IPS DF 6.9 (cell line): ENCODE measurements at places on chromosomes 7 and 10.
A peak's percentile ranks its signal among the peaks of the same experiment; 100 is the strongest.

GRCh38 chr10:113530476-113530875 lies 22.4 kb upstream of the HABP2 start:
- H3K27me3 ChIP-seq, result 0 out of 2 replicates have a peak, but pooled peaks cover 3% of the 10 kb centered on the region
- no peak for DNase-seq
- H3K4me1 ChIP-seq, result no peaks in the 10 kb centered on the region
- H3K36me3 ChIP-seq, result no peaks in the 10 kb centered on the region
- H3K27ac ChIP-seq, result no peak overlapping the region

GRCh38 chr10:96511044-96511945 lies 2.4 kb downstream of the TLL2 start:
- no peak overlapping the region for H3K27ac ChIP-seq
- no peak overlapping the region for H3K4me3 ChIP-seq
- peak; percentile 76 for DNase-seq

DNA sequence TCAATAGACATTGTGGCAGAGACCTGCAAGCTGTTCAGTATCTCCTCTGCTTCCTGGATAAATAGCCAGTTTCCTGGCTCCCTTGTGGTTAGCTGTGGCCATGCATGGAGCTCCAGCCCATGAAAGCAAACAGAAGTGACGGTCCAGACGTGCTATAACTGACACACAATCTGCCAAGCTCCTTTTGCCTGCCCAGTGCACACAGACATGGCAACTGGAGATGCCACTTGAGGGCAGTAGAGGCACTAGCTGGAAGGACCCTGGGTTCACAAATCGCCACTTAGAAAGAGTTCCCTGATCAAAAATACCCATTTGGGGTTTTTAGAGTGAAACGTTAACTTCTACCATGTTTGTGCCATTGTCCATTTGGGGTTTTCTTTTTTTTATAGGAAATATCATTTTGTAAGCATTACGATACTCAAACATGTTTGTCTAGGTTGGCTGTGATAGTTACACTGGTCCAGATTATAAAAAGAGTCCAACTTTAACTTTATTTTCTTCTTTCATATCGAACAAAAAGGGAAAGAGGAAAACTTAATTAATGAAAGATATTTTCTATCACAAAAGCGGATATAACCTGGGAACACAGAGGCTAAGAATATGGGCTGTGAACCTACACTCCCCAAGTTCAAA lies 31.3 kb downstream of the KIN start:
- H3K4me1 ChIP-seq, result no peaks in the 10 kb centered on the region
- H3K27ac ChIP-seq, result no peak overlapping the region
- peaks cover 7% of the 10 kb centered on the region; the same call in 1 of the 2 replicates for H3K36me3 ChIP-seq
- no peak for DNase-seq

GRCh38 chr7:40644454-40645188 lies 509.8 kb downstream of the SUGCT start:
- H3K36me3 ChIP-seq, result no peaks in the 10 kb centered on the region
- no peak for DNase-seq
- no peaks in the 10 kb centered on the region for H3K4me1 ChIP-seq
- no peak overlapping the region for H3K27ac ChIP-seq

- H3K4me3 ChIP-seq, result peak overlapping the region; percentile 5; the same call in 1 of the 2 replicates
- no peak overlapping the region for H3K27ac ChIP-seq
- H3K4me1 ChIP-seq, result peaks cover 3% of the 10 kb centered on the region; the same call in 1 of the 2 replicates
- no peak for DNase-seq
- no peaks in the 10 kb centered on the region for H3K27me3 ChIP-seq
Observed at GRCh38 chr7:129950933-129951225, 1.9 kb downstream of the UBE2H start.

DNA sequence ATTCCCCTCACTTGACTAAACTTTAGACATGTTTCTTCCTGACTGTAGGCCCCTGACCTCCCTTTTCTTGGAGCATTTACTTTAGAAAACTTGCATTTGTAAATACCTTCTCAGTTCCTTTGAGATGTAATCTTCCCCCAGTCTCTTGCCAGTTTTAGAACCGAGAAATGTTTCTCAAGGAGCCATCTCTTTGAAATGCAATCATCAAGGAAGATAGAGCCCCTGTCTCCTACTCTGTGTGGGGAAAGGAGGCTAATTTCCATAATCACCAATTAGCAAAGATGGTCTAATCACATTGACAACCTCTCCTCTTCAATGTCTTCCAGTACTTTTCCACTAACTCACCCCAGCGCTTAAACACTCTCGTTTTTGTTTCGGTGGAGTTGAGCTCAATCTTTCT lies 70.0 kb upstream of the SMIM30 start:
- no peak overlapping the region for H3K27ac ChIP-seq
- H3K36me3 ChIP-seq, result no peaks in the 10 kb centered on the region
- H3K4me1 ChIP-seq, result no peaks in the 10 kb centered on the region
- DNase-seq, result no peak

DNA sequence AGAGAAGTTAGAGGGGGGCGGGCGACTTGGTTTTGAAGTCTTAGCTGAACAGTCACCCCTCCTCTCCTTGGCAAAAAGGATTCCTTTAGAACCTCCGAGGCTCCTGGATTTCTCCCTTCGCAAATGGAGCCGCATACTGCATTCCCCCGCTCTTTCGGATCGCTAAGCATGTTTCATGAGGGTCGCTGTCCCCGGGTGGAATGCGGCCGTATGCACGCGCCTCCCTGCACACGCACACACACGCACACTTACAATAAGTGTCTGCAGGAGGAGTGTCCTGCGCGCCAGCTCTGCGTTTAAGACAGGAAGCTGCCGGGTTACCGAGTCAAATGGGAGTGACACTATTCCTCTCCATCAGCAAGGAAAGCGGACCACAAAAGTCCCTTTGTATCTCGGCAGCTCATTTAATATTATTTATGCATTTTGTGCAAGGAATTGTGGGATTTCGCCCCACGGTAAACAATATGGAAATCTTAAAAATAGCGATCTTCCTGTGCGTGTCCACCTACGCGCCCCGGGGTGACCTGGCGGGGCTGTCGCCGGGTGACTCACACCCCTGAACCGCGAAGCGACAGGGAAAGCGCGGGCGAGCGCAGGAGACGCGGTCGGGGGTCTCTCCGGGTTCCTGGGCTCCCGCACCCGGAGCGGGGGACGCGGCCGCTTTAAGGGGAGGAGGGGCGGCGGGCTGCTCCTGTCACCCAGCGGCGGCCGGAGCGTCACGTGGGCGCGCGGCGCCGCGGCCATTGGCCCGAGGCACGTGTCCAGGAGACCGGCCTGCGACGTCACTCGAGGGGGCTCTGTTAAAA lies 988 bp upstream of the EN2 start:
- no peaks in the 10 kb centered on the region for H3K36me3 ChIP-seq
- H3K4me1 ChIP-seq, result peaks cover 7% of the 10 kb centered on the region
- H3K27ac ChIP-seq, result no peak overlapping the region
- H3K4me3 ChIP-seq, result no peak overlapping the region

DNA sequence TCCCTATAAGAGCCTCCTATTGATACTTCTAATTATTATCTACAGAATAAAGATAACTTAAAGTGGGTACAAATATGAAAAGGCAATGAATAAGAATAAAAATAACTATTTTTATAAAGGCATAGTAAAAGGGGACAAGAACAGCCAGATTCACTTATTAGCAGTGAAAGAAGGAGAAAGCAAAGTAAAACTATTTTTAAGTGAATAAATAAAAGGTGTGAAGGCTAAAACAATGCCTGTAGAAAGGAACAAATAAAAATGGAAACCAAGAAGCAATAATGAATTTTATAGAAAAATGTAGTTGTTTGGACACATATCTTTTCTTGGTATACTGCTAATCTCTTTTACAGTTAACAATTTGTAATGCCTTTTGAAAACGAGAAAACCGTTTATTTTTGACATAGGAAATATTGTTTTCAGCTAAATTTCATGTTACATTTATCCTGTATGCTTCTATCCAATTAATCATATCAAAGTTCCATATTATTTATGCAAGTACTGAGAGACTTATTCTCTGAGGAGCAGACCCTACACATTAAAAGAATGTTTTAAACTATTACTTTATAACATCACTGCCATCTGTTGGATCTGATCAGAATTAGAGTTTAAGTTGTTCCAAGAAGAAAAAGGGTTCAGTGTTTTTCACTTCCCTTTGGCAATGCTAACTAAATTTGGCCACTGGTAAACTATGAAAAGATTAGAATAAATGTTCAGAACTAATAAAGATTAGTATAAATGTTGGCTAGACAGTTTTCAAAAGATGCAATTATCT lies 59.1 kb downstream of the ARMC3 start:
- no peak overlapping the region for H3K4me3 ChIP-seq
- H3K27ac ChIP-seq, result no peak overlapping the region
- no peaks in the 10 kb centered on the region for H3K36me3 ChIP-seq
- no peak for DNase-seq
- H3K4me1 ChIP-seq, result no peaks in the 10 kb centered on the region
- no peaks in the 10 kb centered on the region for H3K27me3 ChIP-seq

DNA sequence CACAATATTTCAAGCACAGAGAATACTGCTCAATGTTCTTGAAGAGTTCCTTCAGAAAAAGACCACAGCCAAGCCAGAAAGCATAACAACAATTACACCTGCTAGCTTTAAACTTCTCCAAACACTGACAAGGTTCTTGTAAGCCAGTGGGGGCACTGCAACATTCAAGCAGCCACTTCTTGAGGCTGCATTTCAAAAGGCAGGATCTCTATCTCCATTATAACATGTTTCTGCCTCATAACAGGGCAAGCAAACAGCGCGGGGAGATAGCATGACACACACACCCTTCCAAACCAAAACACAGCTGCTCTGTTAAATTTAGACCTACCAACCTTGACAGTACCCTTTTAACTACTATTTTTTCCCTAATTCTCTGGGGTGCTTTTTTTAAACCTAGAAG lies 30.8 kb downstream of the CHCHD3 start:
- no peak for DNase-seq
- peaks cover 1% of the 10 kb centered on the region; the same call in 1 of the 2 replicates for H3K4me1 ChIP-seq
- H3K27ac ChIP-seq, result no peak overlapping the region

- H3K27me3 ChIP-seq, result no peaks in the 10 kb centered on the region
- H3K27ac ChIP-seq, result no peak overlapping the region
- no peak overlapping the region for H3K4me3 ChIP-seq
- H3K36me3 ChIP-seq, result no peaks in the 10 kb centered on the region
- H3K4me1 ChIP-seq, result peaks cover 6% of the 10 kb centered on the region
Observed at GRCh38 chr7:36272567-36273269, 116.9 kb upstream of the ANLN start.

DNA sequence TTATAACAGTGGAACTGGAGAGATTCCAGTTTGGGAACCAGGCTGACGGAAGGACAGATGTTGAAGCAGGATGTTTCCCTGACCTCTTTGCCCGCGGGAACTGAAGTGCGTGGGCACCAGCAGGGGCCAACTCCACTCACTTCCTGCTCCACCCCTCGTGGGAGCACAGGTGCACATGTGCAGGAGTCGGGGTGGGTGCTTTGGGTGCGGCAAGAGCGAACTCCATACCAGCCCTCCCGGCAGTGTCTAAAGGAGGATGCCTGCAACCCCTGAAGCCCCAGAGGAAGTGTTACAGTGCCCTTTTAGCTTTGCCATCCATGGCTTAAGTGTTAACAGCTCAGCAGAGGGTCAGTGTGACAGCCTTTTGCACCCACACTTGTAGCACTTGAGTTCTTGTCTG lies 27.4 kb upstream of the UBE3C start:
- no peak overlapping the region for H3K27ac ChIP-seq
- no peaks in the 10 kb centered on the region for H3K4me1 ChIP-seq
- no peak for DNase-seq

DNA sequence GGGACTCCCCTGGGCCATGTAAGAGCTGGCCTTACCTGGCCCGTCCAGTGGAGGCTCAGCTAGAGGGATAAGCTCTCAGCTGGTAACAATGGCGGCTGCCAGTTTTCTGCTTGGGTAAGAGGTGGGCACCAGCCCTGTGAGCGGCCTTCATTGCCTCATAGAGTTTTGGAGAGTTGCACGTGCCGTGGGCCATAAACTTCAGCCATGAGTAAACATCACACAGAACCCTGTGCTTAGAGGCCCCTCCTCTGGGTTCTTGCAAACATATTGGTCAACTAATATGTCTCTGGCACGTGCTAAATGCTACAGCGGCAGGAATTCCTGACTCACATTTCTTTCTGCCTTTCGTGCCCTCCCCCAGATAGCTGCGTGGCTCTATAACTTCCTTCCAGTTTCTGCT lies 103.9 kb upstream of the LEP start:
- no peak overlapping the region for H3K27ac ChIP-seq
- peaks cover 14% of the 10 kb centered on the region; the same call in 1 of the 2 replicates for H3K27me3 ChIP-seq

GRCh38 chr7:103912891-103913605 lies 76.4 kb downstream of the RELN start:
- H3K4me1 ChIP-seq, result no peaks in the 10 kb centered on the region
- DNase-seq, result no peak
- no peaks in the 10 kb centered on the region for H3K36me3 ChIP-seq
- H3K27me3 ChIP-seq, result no peaks in the 10 kb centered on the region

- no peaks in the 10 kb centered on the region for H3K27me3 ChIP-seq
- H3K27ac ChIP-seq, result no peak overlapping the region
- H3K36me3 ChIP-seq, result no peaks in the 10 kb centered on the region
- H3K4me1 ChIP-seq, result peaks cover 1% of the 10 kb centered on the region; the same call in 1 of the 2 replicates
- H3K4me3 ChIP-seq, result no peak overlapping the region
- no peak for DNase-seq
Observed at GRCh38 chr10:79413196-79413595, 32.2 kb downstream of the ZCCHC24 start.

- no peaks in the 10 kb centered on the region for H3K27me3 ChIP-seq
- DNase-seq, result no peak
- no peak overlapping the region for H3K4me3 ChIP-seq
- H3K27ac ChIP-seq, result no peak overlapping the region
- no peaks in the 10 kb centered on the region for H3K36me3 ChIP-seq
- no peaks in the 10 kb centered on the region; the same call in 1 of the 2 replicates for H3K4me1 ChIP-seq
Observed at GRCh38 chr10:67772151-67772550, 65.8 kb downstream of the DNAJC12 start.

DNA sequence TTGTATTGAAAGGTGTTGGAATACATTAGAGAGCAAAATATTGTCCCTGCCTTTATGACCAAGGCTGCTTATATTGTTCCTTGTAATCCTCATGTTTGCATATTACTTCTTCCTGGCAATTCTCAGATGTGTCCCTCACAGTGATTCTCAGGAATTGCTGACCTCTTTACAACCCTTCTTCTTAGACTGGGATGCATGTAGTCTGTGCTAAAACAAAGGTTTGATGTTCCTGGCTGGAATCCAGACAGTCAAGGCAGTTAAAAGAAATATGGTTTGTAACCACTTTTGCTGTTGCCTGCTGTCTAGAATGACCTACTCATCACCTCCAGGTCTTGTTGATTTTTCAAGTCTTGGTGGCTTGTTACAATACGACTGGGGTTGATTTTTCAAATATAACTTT lies 367.6 kb downstream of the HGF start:
- no peak overlapping the region for H3K4me3 ChIP-seq
- H3K27ac ChIP-seq, result no peak overlapping the region
- no peak for DNase-seq
- no peaks in the 10 kb centered on the region for H3K27me3 ChIP-seq
- no peaks in the 10 kb centered on the region for H3K36me3 ChIP-seq

DNA sequence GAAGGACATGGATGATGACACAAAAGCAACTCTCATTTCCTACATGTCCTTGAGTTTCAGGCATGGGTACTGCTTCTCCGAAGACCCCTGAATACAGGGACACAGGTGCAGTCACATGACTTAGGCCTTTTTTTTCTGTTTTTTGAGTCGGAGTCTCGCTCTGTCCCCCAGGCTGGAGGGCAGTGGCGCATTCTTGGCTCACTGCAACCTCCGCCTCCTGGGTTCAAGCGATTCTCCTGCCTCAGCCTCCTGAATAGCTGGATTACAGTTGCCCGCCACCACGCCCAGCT lies 26.8 kb downstream of the IFT22 start:
- H3K27ac ChIP-seq, result peak overlapping the region; percentile 89
- no peak overlapping the region for H3K4me3 ChIP-seq
- no peaks in the 10 kb centered on the region for H3K36me3 ChIP-seq
- DNase-seq, result no peak
- H3K4me1 ChIP-seq, result peaks cover 3% of the 10 kb centered on the region; the same call in 1 of the 2 replicates
